ENCODE measurements at places on chromosomes 3 and 15.
A peak's percentile ranks its signal among the peaks of the same experiment; 100 is the strongest.

GRCh38 chr3:196634224-196634623 is 5.3 kb upstream of the NRROS start:
- DNase-seq: no peak

- no peak for DNase-seq
Observed at GRCh38 chr15:35937380-35937779, 391.4 kb upstream of the DPH6 start.

DNA sequence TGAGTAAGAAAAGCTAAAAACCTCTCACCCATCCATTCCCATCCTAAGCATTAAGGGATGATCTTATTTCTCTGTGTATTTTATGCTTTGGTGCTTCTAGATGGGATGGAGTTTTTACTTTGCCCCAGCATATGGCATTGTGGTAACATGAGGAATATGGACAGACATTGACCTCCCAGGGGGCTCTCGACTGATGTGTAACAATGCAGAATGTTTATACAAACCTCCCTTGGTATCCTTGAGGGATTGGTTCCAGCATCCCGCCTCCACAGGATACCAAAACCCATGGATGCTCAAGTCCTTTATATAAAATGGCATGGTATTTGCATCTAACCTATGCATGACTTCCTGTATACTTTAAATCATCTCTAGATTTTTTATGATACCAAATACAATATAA is 21.6 kb downstream of the PDIA5 start:
- no peak for DNase-seq

DNA sequence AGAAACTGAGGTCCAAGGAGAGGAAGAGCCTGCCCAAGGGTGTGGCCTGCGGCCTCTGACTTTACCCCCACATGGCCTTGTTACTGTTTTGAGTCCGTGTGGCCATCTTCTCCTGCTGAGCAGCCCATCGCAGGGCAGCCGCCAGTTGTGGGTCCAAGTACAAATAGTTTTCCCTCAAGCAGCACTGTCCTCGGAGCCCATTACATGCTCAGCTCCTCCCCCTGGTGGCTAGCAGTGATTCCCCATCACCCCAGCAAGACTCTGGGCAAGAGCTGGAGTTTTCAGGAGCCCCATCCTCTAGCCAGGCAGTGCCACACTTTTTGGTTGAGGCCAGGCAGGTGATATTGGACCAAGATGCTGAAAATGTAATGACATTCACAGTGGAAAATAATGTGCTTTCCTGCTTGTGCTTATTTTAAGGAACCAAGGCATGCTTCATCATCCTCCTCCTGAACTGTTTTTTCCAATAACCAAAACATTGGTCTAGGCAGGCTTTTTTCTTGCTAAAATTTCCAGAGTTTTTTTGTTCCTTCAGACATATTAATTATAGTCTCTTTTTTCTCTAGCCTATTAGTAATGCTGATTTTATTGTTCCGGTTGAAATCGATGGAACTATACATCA is 23.2 kb upstream of the VILL start:
- DNase-seq: peak; percentile 53

GRCh38 chr15:87245592-87245991 is 1010.9 kb downstream of the NTRK3 start:
- no peak for DNase-seq

DNA sequence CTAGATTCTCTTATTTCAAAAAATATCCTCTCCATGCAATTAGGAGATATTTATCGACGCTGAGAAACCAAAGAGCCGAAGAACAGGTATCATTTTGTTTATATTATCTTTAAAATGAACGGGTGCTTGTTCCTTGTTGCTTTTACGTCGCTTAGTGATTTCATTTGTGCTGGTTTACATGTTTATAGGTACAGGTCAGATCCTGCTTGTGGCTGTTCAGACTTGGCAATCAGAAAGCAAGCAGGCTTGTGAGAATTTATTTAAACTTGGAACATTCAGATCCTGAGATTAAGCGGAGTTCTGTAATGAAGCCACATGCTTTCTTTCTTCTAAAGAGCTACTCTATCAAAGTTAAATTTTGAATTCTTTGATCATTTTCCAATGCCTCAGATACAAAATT is 43.0 kb upstream of the ATP2C1 start:
- no peak for DNase-seq

DNA sequence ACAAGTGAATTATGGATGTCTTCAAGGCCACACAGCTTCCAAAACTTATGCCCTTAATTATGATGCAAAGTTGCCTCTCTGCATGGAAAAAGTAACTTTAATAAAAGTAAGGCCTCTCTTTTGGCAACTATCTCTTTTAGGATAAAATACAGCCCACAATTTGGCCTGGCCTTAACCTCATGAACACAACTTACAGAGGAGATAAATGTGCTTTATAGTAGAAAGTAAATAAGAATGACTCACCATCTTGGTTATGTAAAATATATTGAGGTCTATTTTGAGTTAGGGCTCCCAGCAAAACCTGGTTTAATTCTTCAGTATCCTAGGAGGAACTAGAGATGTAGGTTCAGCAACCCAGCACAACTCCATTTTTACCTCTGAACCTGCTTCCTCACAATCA is 164.0 kb downstream of the ROBO2 start:
- no peak for DNase-seq

DNA sequence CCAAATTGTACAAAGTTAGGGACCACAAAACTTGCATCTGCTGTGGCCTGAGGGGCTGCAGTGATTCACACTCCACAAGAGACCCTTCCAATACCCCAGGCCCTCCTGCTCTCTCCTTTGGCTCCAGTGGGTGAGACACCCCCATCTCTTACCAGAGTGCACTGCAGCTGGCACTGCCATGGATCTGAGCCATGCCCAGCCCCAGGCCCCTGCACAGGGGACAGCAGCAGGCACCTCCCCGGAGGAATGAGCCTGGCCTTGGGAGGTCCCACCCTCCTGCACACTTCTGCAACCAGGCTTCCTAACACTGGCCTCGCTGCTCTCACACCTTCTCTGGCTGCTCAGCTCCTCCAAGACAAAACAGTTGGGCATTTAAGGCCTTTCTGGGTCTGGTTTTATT is 16.3 kb upstream of the TSPAN3 start:
- no peak for DNase-seq

Data from CD4-positive, alpha-beta T cell treated with Interleukin-21 for 1 hour (primary cell).